Germinal center (tissue), 1 donor: ENCODE measurements at places on chromosomes 7 and 10.

- DNase-seq, result no peak
These were observed 53.2 kb upstream of the TMEM273 start for GRCh38 chr10:49241385-49241784.

- DNase-seq, result no peak
These were observed 47.2 kb upstream of the CCDC3 start for GRCh38 chr10:13048762-13049161.

- no peak for DNase-seq
These were observed 315.4 kb downstream of the PARD3 start for GRCh38 chr10:34499612-34500279.

DNA sequence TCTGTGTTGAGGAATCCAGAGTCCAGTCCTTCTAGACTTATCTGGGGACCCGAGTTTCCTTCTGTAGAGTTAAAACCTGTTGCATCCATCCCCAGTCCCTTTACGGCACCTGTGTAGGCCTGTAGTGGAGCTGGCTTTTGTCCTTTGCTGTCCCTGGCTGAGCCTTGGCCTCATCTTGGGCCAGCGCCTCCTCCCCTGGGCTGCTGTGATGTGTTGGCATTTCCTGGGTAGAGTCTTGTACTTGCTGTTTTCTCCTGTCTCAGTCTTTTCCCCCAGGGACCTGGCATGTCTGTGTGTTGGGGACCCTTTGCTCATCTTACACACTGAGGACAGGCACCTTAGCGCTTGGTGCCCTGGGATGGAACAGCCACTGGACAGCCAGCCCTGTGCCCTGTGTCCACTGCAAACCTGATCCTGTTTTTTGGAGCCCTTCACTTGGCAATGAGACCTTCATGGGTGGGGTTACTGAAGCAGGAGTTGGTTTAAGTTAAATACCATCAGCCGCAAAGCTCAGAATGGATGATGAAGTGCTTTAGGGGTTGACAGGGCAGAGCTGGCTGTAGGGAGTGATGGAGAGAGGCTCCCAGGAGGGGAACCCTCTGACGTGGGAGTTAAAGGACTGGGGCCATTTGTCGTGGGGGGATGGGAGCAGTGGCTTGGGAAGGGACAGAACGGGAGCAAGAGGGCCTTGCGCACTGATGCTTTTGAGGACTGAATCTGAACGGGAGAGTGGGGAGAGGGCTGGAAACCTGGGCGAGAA, 50.9 kb downstream of the CUX1 start:
- no peak for DNase-seq

DNA sequence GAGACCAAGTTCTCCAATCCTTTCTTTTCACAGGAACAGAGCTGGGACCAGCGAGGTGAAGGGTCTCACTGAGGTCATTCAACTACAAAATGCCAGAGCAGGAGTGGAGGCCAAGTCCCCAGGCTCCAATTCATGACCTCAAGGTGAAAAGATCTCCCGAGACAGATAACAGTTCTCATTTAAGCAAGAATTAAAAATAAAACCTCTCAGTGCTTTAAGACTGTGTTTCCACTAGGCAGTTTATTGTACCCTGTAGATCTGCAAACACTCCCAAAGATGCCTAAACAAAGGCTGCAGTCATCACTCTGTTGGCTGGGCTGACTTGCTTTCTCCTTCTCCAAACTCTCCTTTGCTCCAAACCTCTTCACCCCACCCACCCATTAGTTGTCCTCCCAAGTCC, 74.8 kb upstream of the CXCL12 start:
- DNase-seq, result no peak

GRCh38 chr7:27130540-27131389, at the start of gene HOXA4:
HOXA4 (minus strand) TSS chr7:27130757; CDS start chr7:27130733, 24 bp downstream.
- peak; percentile 91 for DNase-seq

DNA sequence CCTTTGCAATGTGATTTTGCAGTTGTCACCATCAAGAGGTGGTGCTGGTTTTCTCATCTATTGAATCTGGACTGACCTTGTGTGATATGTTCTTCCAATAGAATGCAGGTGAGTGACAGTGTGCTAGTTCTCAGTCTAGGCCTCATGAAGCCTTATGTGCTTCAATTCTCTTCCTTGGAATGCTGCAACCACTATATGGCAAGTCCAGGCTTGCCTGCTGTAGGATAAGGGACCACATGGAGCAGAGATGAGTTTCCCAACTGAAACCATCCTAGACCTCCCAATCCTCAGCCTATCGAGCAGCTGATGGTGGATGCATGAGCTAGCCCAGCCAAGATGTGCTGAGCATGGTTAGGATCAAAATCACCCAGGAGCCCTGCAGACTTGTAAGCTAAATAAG, 32.6 kb upstream of the ARHGAP21 start:
- no peak for DNase-seq

DNA sequence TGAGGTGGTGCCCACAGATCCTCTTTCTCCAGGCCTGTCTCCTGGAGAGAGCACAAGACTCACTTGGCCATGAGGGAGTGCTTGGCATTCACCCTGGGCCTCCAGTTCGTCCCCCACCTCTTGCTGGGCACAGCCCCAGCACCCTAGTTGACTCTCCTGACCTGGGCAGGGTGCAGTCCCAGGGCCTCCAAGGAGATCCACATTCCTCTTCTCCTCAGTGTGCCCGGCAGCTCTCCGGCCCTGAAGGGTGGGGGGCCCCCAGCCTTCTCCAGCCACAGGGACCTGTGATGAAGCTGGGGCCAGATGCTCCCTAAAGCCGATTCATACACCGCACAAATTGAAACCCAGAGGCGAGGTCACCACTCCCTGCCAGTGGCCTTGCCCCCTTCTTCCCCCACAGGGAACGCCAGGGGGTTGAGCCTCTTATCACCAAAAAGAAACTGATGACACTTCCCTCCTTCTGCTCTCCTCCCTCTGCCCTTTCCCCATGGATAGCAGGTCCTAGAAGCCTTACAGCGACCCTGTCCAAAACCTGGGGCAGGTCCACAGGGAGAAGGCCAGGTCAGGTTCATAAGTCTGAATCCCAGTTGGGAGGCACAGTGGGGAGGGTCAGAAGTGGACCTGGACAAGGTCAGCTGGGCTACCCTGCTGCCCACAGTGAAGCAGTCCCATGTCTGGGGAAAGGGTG, 3.1 kb downstream of the EN2 start:
- DNase-seq, result no peak

DNA sequence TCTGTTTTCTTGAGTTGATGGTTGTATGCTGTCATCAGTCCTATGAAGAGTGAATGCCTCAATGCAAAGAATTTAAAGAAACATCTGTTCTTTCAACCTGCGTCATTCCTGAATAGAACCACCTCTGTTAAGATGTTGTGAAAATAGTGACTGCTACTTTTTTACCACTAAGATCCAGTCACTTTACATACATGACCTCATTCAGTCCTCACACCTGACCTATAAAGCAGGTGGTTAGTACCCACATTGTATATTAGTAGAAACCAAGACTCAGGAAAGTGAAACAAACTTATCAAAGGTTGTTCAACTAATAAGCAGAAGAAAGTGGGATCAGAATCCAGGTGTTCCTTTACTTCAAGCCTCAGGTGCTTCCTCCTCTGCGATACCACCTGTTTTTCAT, 64.8 kb downstream of the ITGB8 start:
- no peak for DNase-seq

GRCh38 chr7:127810696-127811660, 159.0 kb downstream of the SND1 start:
- DNase-seq, result no peak

DNA sequence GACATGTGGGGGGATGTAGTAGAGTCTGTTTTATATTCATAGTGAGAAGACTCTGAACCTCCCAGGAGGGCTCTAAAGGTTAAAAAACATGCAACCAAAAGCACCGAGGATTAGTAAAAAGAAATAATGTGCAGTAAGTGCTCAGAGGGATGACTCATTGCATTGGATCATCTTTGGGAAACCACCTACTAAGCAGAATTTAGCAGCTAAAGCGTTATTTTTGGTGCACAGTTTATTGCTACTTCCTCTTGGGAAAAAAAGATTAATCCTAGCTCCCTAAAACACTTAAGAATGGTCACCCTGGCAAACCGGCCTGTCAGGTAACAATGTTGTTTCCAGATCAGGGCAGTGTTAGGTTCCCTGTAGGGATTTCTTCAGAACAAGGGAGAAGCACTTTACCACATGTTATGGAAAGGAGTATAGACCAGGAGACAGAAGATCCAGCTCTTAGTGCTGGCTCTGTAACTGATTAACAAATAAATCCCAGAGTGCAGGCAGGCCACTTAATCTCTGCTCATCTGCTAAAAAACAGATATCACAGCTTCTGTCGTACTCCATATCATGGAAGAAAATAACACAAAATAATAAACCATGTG, 44.8 kb upstream of the FAM133B start:
- DNase-seq, result no peak

DNA sequence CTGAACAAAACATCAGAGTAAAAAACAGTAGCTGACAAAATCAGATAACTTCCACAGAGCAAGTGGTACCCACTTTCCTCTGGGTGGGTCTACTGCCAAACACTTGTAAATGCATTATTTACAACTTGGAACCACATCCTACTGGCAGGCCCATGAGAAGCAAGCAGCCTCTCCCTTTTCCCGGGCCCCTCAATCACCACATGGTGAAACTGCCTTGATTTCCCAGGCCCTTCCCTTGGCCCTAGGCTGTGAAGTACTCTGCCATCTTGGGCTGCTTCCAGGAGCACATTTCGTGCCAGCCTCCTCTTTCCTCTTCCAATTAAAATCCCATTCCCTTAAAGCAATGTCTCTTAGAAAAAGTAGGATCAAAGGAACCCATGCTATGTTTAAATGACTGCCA, 71.4 kb downstream of the CUZD1 start:
- DNase-seq, result no peak

DNA sequence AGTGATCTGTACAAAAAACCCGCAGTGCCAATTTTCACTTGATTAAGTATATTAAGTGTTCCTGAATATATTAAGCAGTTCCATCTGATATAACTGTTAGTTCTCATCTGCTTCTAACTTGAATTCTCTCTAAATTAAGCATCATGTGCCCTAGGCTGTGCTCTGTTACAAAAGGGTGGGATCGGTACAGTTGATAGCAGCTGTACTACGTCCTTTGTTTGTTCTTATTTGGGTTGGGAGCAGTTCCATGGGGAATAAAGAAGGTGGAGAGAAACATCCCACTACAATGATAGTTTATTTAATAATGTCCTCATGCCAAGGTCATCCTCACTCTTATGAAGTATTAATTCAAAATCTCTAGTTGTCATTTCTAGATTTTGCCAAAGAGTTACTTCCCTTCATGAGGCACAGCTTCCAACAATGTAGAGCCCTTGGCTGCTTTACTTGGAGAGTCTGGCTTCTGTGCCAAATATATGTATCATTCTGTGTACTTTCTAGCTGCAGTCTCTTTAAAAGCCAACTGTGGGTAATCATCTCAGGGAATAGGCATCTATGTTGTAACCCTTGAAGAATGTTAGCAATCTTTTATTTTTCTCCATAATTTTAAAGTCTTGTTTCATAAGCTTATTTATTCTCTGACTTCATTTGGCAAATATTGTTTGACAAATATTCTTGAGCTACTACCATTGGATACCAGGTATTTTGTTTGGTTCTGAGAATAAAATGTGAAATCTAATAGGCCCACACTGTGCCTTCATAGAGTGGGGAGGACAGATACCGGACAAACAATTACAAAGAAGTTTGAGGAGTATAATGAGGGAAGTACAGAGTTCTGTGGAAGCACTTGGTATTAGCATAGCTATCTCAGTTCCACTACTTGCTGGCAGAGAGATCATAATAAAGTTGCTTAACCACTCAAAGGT, 22.4 kb upstream of the AHR start:
- peak; percentile 6 for DNase-seq

DNA sequence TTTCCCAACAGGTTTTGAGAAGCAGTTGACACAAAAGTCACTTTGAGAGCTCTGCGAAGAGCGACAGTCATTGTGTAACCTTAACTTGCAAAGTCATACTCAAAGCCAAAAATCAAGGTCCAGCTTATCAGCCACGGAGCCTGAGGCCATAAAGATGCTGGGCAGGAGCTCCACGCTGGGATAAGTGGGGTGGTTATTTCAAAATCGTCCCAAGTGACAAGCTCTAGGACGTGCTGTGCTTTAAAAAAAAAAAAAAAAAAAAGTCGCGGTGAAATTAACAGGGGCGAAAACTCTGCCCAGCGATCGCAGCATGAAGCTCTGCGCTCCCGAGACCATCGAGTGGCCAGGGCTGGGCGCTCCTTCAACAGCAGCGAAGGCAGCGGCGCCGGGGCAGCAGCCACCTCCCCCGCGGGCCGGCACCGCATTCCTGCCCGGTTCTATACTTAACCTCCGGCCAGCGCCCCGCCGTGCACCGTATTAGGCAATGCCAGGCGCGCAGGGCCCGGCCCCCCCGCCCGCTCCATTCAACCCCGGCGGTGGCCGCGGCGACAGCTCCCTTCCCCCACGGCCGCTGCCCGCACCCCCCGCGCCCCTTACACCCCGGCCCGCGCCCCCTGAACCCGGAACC, 657 bp downstream of the HACD1 start:
- DNase-seq, result peak; percentile 26

DNA sequence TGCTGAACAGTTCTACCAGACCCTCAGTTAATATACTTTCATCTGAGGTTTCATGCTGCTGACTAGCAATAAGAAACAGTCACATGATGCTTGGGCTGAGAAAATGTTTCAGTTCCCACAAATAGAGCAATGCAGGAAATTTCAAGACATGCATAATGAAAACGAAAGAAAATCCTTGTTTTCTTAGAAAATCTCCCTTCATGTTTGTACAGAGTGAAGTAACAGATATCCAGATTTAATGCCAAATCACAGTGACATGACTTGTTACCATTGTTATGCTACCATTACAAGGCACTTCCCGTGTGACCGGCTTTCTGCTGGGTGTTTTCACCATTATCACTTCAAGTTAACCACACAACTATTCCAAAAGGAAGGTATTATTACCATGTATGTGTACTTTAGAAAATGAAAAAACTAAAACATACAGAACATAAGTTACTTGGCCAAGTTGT, 121.7 kb downstream of the DOCK4 start:
- DNase-seq, result no peak

DNA sequence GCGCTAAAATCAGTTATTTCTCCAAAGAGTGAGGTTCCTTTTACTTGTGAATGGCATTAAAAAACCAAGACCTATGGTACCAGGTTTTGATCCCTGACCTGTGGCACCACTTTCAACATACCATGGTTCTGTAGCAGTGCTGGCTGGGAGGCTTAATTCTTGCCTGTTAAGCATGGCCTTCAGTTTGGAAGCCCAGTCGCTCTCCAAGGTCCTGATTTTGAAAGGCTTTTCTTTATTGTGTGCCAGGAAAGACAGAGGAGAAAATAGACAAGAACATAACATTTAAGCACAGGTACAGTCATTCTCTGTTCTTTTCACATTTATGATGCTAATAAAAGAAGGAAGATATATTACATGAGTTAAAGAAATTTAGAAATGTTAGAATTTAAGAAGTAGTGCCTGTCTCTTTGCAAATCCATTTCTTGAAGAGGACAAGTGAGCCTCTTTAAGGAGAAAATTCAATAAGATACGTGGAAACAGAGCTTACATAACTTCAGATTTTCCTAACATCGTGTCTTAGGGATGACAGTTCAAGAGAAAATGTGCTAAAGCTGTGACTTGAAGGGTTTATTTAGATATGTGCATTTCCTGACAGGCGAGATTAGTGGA, 357.6 kb downstream of the DPP6 start:
- DNase-seq, result no peak

- no peak for DNase-seq
These were observed 31.0 kb upstream of the ABCB4 start for GRCh38 chr7:87506246-87507180.
